ENCODE measurements at places on chromosomes 6 and 20.

GRCh38 chr6:2560917-2561698 lies 189.6 kb downstream of the MYLK4 start:
- DNase-seq, result no peak

- no peak for DNase-seq
Observed at GRCh38 chr6:43724354-43724753, 36.8 kb upstream of the MRPS18A start.

DNA sequence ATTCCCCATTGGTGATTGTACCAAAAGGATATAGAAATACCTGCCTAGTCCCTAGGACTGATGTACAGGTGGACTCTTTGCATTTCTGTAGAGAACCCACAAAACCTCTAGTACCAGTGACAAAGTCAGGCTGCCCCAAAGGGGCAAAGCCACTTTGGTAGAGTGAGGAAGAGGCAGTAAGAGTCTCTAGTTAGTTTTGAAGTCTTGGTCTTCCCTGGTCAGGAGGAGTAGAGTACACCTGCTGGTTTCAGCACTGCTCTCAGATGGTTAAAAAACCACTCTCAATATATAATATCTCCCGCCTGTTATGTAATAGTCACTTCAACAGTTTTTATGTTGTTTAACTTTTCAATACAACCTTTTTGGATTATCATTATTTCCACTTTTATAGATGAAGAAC lies 344.9 kb downstream of the CDKAL1 start:
- no peak for DNase-seq

DNA sequence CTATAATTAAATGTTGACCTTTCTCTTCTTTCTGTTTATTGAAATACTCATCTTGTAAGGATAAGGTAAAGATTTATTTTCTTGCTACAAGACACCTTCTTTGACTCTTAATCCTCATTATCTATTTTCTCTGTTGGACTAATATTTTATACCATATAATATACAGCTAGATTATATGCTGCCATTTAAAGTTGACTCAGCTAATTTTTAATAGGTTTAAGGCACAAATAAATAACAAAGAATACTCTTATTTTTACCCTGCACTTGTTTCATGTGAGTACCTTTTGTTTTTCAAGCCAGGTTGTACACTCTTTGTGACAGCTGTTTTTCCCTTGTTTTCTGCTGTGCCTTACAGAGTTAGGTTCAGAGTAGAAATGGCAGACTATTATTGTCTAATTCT lies 83.9 kb upstream of the ASCC3 start:
- DNase-seq, result peak; percentile 1

GRCh38 chr6:17416806-17417205 lies 23.4 kb downstream of the CAP2 start:
- DNase-seq, result no peak

- DNase-seq, result no peak
Observed at GRCh38 chr6:72761761-72762160, 139.9 kb downstream of the KCNQ5 start.

GRCh38 chr6:26554447-26554696 lies 16.2 kb downstream of the HMGN4 start:
- no peak for DNase-seq

DNA sequence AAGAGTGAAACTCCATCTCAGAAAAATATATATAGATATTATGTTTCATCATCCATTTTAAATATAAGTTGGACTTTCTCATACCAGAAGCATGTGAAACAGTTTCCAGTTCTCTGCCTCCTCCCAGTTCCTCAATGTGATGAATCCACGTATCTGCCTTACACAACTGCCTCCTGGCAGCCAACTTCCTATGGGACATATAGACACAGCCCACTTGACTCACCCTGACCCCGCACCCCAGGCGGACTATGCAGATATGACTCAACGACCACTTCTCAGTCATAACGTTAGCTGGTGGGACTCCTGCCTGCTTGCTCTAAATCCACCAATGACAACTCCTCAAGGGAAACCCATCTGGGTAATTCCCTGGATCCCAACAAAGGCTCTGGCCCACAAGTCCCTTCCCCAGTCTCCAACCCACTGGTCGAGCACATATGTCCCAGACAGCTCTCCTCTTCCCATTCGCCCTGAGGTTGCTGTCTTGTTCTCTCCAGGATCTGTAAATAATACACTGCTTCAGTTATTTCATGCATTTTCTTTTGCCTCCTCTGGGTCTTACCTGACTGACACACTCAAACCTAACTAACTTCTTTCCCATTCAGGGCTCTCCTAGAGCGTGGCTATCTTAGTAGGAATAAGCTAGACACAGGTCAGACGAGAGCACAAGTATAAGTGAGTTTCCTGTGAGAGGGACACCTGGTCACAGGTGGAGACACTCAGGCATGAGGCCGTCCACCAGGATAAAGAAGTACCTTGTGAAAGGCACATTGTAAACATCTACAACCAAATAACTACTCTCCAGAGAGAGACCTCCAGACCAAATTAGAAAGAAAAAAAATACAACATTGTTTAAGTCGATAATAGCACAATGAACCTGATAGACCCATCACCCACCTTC lies 548.5 kb downstream of the CD83 start:
- no peak for DNase-seq

GRCh38 chr6:20604159-20604558 lies 69.9 kb downstream of the CDKAL1 start:
- DNase-seq, result no peak

GRCh38 chr6:104003803-104004516 lies 855.8 kb downstream of the HACE1 start:
- DNase-seq, result no peak

- no peak for DNase-seq
Observed at GRCh38 chr20:57075603-57076002, 190.8 kb downstream of the BMP7 start.

- no peak for DNase-seq
Observed at GRCh38 chr6:12704946-12705345, 11.6 kb upstream of the PHACTR1 start.

- no peak for DNase-seq
Observed at GRCh38 chr20:37669062-37669772, 24.6 kb upstream of the CTNNBL1 start.

DNA sequence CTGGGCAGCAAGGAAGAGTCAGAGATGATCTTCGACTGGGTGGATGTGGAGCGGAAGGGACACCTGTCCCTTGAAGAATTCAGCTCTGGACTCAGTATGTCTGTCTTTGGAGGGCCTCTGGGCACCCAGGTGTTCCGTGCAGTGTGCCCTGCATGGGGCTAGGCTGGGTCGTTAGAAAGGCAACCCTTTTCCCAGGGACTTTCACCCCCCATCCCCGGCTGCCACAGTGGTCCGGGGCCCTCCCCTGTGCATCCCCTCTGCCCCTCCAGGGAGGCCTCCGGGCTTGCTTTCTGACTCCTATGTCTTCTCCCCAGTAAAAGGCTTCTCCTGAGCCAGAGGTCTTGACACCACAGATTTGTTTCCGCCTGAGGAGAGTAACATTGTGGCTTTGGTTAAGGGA lies 16.2 kb downstream of the RAB44 start:
- DNase-seq, result no peak

DNA sequence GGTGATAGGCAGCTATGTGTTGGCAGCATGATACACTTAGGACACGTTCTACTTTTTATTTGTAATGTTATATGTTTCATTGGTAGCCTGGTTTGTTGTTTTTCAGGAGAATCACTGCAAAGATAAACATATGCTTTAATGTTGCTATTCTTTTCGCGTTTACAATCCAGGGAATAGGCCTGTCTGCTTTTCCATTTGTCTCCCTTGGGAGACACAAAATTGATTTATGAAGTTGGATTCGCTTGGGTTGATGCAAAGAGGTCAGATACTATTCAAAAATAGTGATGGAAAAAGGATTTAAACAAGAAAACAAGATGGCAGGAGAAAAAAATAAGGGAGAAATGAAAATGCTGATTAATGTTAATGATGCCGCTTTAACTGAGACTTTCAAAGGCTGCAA lies 179.5 kb upstream of the SOX4 start:
- no peak for DNase-seq

DNA sequence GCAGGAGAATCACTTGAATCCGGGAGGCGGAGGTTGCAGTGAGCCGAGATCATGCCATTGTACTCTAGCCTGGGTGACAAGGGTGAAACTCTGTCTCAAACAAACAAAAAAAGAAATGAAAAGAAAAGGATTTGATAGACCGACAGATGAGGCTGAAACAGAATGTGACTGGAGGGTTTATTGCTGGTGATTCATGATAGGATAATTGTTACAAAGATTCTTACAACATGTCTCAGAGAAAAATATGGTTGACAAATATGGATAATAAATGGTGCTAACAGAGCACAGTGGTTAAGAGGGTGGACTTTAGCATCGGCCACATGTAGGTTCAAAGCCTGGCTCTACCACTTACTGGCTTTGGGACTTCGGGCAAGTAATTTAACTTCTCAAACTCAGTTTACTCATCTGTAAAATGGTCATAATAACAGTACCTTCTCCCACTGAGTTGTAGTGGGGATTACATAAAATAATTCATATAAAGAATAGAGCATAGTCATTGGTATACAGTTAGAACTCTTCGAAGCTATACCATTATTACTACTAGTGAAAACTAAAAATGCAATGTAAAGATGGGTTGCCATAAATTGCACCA lies 131.9 kb downstream of the MAP3K7 start:
- DNase-seq, result no peak

GRCh38 chr6:128303870-128304269 lies 216.5 kb downstream of the PTPRK start:
- no peak for DNase-seq

DNA sequence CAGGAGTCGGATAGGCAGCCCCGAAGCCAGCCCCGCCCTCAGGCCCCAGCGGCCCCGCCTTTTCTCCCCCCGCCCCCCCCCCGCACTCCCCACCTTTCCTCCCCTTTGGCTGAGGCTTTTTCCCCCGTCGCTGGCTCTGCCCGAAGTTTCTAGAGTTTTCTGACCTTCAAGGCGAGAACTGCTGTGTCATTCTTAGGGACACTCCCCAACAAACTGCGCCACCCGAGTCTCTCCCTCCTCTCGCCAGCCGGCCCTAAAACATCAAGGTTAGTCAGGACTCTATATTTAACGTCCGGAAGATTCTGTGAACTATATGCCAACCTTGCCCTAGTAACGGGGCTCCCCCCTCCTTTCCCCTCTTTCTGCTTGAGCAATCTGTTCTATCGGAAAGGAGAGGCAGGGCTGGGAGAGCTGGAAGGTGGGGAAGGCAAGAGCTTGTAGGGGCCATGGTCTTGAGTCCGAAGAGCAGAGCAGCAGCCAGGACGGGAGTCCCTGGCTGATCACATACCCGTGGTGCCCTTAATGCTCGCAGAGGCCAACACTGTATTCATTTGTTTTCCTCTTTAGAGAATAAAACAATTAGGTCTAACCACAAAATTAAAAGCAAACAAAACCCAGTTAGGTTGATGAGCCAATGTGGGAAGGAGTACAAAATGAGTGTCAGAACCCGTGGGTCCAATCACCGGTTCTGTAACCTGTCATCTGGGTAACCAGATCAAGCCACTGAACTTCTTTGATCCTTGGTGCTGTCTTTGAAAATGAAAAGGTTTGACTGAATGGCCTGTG lies 5.3 kb upstream of the HSPA1B start:
- no peak for DNase-seq

GRCh38 chr6:125798734-125799508 lies 8.2 kb downstream of the NCOA7 start:
- DNase-seq, result no peak

GRCh38 chr6:170124150-170124549 lies 166.7 kb downstream of the DLL1 start:
- DNase-seq, result no peak

DNA sequence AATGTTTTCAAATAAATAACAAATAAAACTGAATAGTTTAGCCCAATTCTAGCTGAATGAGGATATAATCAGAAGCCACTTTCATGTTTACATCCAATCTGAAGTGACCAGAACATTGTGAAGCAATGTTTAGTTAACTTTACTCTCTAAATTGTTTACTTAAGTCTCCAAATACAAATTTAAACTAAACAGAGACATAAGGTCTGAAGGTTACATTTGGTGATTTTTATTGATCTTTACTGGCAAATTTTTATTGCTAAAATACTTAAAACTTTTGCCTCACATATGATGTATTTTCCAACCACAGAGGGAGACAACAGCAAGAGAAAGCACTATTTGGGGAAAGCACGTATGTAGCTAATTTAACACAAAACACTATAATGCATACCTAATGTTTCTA lies 106.8 kb upstream of the THEMIS start:
- DNase-seq, result no peak

GRCh38 chr6:36780442-36781177 lies 58.6 kb downstream of the CPNE5 start:
- DNase-seq, result no peak

DNA sequence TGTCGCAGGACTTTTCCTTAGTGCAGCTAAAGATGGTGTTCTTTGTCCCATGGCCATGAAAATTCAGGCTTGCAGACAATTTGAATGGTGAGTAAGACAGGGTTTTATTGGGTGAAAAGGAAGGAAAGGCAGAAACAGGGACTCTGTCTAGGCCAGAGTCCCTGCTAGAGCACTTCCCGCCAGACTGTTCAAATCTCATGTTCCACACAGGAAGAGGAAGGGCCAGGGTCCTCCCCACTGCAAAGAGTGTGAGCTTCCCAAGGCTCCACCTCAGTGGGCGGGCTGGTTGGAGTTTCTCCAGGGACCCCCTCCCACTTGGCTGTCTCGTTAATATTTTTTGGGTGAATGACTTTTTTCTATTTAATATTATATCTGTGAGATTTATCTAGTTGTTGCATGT lies 29.0 kb downstream of the COL19A1 start:
- DNase-seq, result no peak

GRCh38 chr6:81894788-81895271 lies 142.3 kb upstream of the TENT5A start:
- DNase-seq, result no peak

DNA sequence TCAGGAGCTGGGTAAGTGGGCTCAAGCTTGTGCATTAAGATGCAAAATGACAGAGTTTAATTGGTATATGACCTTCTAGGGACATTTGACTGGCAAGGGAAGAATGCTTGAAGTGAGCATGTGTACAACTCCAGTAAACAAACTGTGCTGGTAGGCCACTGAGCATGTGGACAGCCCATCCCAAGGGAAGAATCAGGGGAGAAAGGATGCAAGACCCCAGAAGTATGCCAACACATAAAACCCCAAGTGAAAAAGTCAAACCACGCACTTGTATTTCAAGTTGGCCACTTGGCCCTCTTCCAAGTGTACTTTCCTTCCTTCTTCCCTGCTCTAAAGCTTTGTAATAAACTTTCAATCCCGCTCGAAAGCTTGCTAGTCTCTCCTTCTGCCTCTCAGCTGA lies 10.4 kb upstream of the THBD start:
- no peak for DNase-seq

GRCh38 chr20:35662551-35662950 lies 2.1 kb downstream of the CPNE1 start:
- no peak for DNase-seq

GRCh38 chr6:157283330-157283898 lies 39.9 kb downstream of the TMEM242 start:
- no peak for DNase-seq
